ENCODE measurements at places on chromosomes 2 and 18.

GRCh38 chr18:11791131-11791530 lies 60.1 kb upstream of the CHMP1B start:
- DNase-seq, result no peak

GRCh38 chr18:56455874-56456273 lies 182.5 kb downstream of the TXNL1 start:
- no peak for DNase-seq

GRCh38 chr2:12619975-12620374 lies 96.8 kb upstream of the TRIB2 start:
- DNase-seq, result peak; percentile 99

- no peak for DNase-seq
Observed at GRCh38 chr2:165871025-165871424, 77.0 kb upstream of the GALNT3 start.

GRCh38 chr18:47180765-47181164 lies 4.6 kb upstream of the IER3IP1 start:
- no peak for DNase-seq

DNA sequence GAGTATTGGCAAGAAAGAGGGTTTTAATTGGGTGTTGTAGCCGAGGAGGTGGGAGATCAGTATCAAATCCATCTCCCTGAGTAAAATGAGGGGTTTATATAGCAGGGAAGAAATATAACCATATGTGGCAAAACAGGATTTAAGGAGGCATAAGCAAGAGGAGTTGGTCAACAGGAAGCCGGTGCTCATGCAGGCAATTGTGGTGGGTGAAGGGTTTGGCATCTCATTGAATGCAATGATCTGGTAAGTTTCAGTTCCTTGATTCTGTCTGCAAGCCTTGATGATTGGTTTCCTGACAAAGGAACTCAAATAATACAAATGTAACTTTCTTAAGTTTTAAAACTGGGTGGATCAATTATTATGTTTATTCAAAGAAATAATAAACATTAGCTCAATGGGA lies 564.4 kb upstream of the LINC00305 start:
- no peak for DNase-seq

DNA sequence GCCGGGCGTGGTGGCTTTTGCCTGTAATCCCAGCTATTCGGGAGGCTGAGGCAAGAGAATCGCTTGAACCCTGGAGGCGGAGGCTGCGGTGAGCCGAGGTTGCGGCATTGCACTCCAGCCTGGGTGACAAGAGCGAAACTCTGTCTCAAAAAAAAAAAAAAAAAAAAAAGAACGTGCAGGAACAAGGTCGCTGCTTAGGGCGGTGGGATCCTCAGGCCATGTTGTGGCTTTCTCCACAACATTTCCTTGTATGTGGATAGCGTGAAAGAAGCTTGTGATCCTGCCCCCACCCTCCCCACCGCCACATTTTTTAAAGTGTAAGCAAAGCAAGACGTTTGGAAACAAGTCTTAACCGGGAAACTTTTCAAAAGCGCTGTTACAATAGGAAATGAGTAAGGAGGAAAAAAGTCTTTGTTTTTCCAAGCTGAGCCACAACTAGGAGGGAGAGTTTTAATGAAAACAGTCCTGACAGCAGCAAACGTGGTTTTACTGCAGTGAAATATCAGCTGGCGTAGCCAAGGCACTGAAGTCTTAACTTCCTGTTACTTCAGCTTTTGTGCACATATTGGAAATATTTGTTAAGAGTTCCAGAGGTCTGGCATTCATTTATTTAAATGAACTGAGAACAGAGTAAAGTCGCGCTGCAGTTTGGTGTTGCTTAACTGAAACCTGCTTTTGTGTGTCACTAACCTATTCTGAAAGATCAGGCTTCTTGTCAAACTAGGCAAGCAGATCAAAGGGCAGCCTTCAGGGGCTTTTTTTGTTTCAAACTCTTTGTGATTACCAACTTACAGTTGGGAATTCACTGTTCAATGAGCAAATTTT lies 3.8 kb downstream of the TGIF1 start:
- peak; percentile 89 for DNase-seq

All from skeletal muscle cell (primary cell).